Spinal cord (tissue), 10 donors: ENCODE measurements at places on chromosomes 7 and 10. TPM values are rescaled to one million over a fixed set of nuclear protein-coding genes. Genes with fewer than 3 reads are reported as not detected.

GOLGA7B gene
- 40.0 TPM for polyA plus RNA-seq

NOS3 gene
- 7.3 TPM for polyA plus RNA-seq

TRIM56 gene
- polyA plus RNA-seq, result 7.0 TPM

RADIL gene
- 23.7 TPM for polyA plus RNA-seq

LIPM gene
- not detected for polyA plus RNA-seq
